ENCODE measurements at places on chromosomes 6 and 20.

DNA sequence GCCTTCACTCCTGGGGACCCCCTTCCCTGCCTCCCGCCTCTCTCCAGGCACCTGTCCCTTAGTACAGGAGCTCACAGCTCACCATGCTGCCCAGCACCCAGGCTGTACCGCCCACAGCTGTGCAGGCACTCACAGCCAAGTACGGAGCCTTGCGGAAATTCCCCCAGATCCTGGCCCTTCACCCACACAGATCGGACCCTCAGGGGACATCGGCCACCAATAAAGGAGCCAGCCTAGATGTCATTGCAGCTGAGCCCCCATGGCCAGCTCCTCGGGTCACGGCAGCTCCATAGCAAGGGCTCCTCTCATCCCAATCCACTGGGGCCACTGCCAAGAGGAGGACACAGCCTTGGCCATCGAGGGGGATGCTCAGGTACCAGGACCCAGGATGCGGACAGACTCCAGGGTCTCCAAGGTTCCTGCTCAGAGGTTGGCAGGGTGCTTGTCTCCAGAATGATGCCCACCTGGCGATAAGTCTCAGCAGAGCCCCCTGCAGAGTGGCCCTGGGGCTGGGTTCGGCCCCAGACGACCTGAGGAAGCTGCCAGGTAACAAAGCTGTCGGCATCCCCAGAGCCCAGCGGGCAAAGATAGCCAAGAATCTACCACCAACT is 82.3 kb downstream of the YTHDF1 start:
- DNase-seq, result no peak

DNA sequence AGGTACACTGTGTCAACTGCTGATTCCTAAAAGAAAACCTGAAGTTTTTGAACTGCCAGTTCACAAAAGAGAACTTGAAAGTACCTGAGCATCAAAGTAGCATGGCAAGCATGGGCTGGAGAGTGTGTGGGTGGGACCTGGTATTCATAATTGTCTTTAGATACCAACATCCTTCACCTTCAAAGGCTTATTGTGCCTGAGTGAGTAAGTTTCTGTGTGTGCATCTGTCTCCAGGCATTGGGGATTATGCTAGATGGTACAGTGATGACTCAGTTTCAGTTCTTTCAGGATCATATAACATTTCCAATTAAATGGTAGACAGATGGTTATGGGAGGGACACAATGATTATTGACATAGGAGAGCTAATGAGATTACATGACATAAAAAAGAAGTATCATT is 238.5 kb downstream of the ZFAND3 start:
- DNase-seq, result peak; percentile 60

DNA sequence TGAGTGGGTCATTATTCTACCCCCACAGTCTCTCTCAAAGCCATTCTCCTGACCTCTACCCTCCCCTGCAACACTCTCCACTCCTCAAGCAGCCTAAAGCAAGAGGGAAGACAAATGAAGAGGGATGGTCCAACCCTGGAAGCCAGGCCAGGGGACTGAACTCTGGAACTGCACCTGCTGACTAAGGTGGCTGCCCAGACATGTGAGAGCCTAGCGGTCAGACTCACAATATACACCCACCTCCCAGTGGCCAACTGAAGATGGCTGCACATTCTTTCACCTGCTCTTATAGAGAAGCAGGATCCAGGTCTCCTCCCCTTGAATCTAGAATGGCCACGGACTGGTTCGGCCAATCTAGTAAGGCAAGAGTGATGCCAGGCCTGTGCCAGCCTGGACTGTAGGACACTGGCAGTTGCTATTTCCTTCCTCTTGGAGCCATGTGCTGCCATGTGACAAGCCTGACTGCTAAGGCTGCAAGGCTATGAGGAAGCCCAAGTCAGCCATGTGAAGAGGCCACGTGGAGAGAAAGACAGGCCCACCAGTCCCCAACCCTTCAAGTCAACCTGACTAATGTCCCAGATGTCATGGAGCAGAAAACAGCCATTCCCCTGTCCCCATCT is 31.8 kb downstream of the ACSS1 start:
- DNase-seq, result no peak

GRCh38 chr6:96394727-96395126 is 126.9 kb upstream of the UFL1 start:
- no peak for DNase-seq

DNA sequence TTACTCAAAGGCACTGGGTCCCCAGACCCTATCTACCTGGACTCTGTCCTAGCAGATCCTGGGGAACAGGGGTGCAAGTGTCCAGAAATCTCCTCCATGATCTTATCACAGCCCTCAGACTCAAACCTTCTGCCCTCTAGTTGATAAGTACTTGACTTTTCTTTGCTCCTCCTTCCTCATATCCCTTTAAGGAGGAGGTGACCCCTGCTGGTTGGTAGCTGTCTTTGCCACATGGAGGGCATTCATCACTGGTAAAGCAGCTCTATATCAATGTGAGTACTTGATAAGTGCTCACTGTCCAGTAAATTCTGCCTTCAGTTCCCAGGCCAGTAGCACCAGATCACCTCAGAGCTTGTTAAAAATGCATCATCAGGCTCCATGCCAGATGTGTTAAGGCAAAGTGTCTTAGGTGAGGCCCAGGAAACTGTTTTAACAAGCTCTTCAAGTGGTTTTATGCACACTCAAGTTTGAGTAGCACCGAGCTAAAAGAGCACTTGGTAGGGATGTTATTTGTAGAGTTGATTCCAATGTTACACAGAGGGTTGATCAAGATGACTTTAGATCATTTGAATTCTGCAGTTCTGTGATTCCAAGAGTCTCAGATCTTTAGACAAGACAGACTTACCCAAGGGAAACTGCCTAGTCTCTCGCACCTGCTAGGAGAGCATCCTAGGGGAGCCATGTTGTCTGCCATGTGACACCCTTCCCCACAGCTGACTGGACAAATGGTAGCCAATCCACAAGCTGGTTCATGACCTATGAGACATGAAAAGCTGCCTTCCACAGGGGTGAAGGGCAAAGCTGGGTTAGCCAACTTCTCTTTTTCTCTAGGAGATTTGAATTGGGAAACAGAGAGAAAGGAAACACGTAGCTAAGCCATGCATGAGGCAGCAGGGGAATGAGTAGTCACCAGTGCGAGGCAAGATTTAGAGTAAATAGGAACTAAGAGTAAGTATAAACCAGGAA is 18.6 kb downstream of the TREML2 start:
- peak; percentile 22 for DNase-seq

DNA sequence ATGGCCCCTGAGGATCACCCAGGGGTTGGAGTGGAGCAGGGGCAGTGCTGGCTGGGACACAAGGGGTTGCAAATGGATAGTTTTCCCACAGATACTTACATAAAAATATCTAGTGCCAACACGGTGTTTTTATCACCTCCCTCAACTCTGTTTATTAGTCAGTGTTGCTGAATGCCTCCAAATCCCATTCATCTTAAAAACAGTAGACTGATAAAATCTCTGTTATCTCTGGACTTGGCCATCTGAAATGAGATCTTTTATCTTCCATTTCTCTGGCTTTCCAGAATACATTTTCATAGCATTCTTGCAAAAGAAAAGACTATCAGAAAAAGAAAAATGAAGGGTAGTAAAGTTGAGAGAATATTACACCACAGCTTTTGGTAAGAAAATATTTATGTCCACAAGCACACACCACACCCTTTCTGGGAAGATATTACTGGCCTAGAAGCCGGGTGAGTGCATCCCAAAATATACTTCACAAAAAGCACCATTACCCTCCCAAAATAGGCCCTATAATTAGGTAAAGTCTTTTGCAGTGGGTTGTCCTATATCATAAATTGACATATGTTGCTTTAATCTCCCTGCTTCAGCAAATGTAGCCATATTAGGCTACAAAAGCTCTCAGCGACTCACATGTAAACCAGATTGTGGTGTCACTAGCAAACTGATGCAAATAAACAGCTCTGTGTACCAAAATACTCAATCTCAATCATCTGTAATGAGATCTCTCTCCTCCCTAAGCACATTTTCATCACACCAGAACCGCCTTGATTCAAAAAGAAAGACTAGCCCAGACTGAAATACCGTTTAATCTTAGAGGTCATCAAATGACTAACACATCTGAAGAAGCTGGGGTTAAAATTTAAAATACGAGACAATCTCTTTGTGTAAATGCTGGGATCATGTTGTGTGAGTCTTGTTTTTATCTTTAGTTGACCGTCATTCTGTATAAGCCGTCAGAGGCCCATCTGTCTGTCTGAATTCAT is 96.7 kb downstream of the FYN start:
- DNase-seq, result no peak

GRCh38 chr6:81795890-81796289 is 43.4 kb upstream of the TENT5A start:
- DNase-seq, result no peak

- DNase-seq, result no peak
Observed at GRCh38 chr6:139425780-139426179, 51.3 kb upstream of the CITED2 start.

- no peak for DNase-seq
Observed at GRCh38 chr6:41657131-41658094, 19.1 kb downstream of the MDFI start.

GRCh38 chr20:50464026-50464724 is 46.0 kb upstream of the PTPN1 start:
- DNase-seq, result no peak

DNA sequence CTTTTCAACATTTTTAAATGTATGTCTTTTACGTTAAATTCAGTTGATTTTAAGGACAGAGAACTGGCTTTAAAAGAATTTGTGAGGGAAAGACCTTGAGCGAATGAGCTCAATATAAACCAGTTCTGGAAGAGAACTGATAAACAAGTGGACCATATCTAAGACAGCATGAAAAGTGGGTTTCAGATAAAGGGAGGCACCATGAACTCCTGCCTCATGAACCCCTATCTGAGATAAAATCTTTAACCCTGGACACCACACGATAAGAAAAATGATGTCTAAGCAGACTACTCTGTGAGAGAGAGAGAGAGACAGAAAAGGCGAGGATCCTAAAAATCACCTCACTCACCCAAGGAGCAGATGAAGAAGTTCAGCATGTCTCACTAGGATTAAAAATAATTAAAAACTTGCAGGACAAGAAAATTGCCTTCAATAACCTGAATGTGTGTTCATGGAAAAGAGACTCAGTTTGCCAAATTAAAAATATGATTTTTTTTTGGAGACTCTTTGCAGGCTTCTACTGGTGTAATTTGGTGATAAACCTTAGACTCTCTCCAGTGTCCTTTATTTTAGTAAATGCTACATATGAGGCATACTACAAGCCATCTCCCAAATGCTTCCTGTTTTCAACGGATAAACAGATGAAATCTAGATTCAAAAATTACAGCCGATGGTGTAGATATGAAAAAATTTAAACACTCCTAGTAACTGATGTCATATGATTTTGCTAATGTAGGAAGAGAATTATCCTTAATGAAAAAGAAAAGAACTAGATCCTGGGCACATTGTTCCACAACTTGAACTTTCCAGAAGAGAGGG is 299.5 kb downstream of the ADGB start:
- no peak for DNase-seq

DNA sequence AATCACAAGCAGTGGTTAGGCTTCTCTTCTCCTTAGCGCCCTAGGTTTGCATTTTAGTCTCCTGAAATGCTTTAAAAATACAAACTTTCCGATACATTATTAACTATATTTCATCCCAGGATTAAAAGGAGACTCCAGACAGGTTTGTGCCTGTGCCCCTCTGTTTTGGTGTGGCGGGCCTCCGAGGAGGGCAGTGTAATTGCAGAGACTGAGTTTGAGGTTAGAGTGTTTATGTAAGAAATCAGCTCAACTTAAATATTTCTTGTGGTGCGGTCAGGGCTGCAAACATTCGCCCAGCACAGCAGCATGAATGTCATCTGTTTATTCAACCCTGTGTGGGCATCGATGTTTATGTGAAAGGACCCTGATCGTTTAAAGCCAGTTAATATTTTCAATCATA is 130.4 kb upstream of the AKAP12 start:
- DNase-seq, result no peak

DNA sequence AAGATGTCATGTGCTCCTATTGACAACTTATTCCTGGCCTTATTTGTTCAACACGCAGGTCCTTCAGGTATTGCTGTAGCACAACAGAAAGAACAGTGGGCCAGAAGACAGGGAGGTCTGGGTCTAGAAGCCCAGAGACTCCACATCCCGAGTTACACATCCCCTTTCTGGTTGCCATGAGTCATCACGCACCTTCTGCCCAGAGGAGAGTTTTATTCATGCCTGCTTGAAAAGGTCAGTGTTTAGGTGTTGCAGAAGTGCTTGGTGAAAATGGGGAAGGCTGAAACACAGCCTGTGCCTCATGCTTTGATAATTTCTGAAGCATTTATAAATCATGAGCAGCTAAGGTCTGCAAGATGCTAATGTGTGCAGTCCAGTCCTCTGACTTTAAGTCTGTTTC is 256.4 kb downstream of the GMPR start:
- DNase-seq, result no peak

- no peak for DNase-seq
Observed at GRCh38 chr20:44091026-44091425, 96.0 kb downstream of the JPH2 start.

DNA sequence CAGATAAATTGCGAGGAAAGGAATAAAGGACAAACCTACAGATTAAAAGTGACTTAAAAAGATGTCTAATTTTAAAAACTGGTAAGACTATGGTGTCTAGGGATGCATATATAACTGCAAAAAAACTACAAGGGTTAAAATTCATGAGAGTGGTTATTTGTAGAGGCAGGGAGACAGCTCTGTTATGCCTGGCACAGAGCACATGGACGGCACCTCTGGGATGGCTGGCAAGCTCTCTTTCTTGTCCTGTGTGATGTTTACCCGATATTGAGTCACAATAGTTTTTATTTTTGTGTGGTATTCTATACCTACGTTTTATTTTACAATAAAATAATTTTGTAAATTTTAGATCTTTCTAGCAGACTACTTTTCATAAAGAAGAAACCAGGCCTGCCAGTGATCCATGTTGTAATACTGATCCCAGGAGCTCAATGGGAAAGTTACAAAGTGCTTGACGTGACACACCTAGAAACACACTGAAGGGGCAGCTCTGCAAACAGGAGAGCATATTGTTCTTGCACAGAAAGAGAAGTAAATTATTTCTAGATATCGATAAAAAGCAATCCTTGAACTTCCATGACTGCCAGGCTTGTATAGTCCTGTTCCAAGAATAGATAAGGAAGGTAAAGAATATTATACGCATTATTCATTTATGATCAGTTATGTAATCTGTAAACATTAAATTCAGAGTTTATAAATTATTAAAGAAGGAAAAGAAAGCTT is 290.0 kb downstream of the PTPRK start:
- DNase-seq, result no peak

DNA sequence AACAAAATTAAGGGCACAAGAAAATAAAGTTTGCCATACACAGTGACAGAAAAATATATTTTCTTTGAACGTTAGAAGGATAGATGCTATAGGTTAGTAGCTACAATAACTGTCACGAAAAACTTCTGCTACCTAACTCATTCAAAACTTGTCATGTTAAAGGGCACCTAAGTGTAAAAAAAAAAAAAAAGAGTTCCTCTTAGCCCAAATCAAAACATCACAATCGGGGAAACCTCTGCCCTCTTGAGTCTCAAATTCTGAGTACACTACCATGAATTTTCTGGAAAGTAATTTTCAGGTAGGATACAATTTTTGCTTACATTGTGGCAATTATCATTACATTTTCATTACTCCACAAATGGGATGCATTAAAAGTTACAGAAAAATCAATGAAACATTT is 5.7 kb downstream of the ATXN1 start:
- no peak for DNase-seq

Data from stimulated activated CD4-positive, alpha-beta T cell treated with anti-CD3 and anti-CD28 coated beads, TNF-alpha, amount 100 ng/mL, for 48 hours (primary cell).